Colonic mucosa (tissue), 4 donors: ENCODE measurements at places on chromosomes 12 and 14.
A peak's percentile ranks its signal among the peaks of the same experiment; 100 is the strongest.

DNA sequence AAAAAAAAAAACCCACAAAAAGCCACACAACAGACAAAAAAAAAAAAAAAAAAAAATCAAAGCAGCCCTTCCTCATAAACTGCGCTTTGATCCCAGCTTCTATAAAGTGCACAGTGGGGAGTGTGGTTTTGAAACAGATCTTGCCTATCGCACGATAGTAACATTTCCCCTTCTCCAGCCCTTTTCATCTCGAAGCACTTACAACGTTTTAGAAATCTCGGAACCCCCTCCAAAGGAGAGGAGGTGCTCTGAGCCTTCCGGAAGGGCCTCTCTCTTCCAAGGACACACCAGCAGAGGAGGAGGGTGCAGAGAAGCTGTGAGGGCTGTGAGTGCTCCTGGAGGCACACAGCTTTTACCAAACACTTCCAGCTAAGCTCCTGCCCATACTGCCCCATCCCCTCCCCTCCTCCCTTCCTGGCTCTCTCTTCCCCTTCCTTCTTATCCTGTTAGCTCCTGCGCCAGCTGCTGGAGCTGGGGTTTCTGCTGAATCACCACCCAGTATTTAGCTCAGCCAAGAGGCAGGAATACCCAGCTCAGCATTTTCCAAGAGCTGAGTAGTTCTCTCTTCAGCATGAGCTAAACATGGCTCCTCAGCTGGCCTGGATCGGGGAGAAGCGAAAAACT, 28.4 kb downstream of the SLC7A8 start:
- H3K4me1 ChIP-seq, result peaks cover 4% of the 10 kb centered on the region
- peak; percentile 54 for DNase-seq
- H3K27ac ChIP-seq, result peak overlapping the region; percentile 53

- H3K36me3 ChIP-seq, result no peaks in the 10 kb centered on the region
- no peaks in the 10 kb centered on the region for H3K4me1 ChIP-seq
- no peaks in the 10 kb centered on the region for H3K27me3 ChIP-seq
- H3K27ac ChIP-seq, result peak overlapping the region; percentile 35
Measured at GRCh38 chr12:47362126-47362705, 282.5 kb upstream of the AMIGO2 start.

- no peaks in the 10 kb centered on the region for H3K4me1 ChIP-seq
- H3K36me3 ChIP-seq, result no peaks in the 10 kb centered on the region
- no peak for DNase-seq
- no peak overlapping the region for H3K27ac ChIP-seq
- H3K27me3 ChIP-seq, result no peaks in the 10 kb centered on the region
- no peak overlapping the region for H3K4me3 ChIP-seq
Measured at GRCh38 chr14:59677771-59678231, 101.2 kb upstream of the CCDC175 start.

GRCh38 chr12:8629486-8630033, 16.9 kb upstream of the AICDA start:
- H3K4me3 ChIP-seq, result no peak overlapping the region
- H3K4me1 ChIP-seq, result no peaks in the 10 kb centered on the region
- H3K36me3 ChIP-seq, result no peaks in the 10 kb centered on the region
- no peak for DNase-seq
- H3K27me3 ChIP-seq, result no peaks in the 10 kb centered on the region

DNA sequence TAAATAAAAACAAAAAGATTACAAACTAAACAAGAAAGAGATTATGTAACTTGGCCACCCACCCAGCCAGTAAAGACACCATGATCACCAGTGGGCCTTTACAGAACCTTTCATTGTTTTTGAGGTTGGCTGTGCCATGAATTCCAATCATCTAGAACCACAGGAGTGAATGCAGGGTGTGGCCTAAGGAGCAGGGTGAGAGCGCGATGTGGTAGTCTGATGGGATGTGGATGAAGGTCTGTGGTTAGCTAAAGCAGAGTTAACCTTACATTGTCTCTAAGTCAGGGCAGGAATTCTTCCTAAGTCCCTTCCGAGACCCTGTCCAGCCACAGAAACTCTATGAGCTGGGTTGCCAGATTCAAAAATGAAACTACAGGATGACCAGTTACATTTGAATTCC, 54.0 kb upstream of the CDKN3 start:
- no peaks in the 10 kb centered on the region for H3K4me1 ChIP-seq
- no peak for DNase-seq
- H3K4me3 ChIP-seq, result no peak overlapping the region
